ENCODE measurements at places on chromosomes 13 and 19.

DNA sequence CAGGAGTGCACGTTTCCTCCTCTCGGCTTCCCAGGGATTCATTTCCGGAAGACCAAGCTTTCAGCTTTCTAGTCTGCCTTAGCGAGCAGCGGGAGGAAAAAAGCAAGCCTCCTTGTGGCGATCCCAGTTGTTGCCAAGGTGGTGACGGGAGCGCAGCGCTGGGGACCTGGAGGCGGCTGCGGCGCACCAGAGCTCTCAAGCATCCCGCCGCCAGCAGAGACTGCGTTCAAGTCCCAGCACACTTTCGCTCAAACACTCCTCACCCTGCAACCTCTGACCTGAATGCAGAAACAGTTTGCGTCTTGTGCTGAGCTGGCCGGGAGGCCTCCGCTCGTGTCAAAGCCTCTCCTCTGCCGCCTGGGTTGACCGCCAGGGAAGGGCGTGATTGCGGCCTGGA, 4.9 kb downstream of the GSX1 start:
- no peak for DNase-seq

GRCh38 chr13:35953537-35954206, 177.5 kb downstream of the DCLK1 start:
- DNase-seq = no peak

- DNase-seq = no peak
These were observed 29.4 kb upstream of the ZNF492 start for GRCh38 chr19:22604571-22605274.

DNA sequence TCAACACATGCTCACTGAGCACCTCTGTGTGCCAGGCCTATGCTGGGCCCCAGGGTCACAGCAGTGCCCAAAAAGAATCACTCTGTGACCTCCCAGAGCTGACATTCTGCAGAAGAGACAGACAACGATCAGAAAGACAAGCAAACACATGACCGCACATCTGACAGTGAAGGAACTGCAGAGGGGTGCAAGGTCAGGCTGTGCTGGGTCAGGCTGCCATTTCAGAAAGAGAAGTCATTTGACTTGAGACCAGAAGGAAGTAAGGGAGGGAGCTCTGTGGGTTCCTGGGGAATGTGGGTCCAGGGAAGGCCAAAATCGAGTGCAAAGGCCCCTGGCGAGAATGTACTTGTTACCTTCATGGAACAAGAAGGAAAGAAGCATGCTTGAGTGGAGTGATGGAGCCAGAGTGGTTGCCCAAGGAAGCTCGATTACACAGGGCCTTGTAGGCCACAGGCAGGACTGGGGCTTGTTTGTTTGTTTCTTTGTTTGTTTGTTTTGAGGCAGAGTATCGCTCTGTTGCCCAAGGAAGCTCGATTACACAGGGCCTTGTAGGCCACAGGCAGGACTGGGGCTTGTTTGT, 11.4 kb upstream of the CD22 start:
- no peak for DNase-seq

DNA sequence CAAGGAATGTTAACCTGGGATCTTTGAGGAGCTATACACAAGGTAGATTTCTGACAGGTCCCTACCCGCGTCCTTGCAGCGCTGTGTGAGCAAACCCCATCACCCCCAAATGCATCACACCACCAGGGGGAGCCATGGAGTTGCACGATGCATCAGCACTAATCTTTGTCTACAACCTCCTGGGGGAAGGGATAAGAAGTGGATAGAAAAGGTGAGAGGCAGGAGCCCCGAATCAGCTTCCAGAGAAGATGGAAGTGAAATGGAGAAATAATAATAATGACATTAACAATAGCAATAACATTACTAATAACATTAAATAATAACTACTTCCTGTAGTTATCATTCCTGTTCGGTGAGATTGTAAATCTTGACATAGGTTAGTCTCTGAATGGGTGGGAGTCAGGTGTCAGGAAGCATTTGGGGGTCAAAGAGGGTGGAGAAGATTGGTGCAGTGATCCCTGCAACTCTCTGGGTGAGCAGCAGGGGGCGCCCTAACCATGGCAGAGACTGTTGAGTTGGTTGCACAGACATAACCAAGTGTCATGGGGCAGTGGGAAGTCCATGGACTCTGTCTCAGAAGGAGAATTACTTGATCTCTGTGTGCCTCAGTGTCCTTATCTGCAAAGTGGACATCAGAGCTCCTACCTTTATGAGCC, 16.5 kb downstream of the SIGLEC7 start:
- DNase-seq = peak; percentile 81

DNA sequence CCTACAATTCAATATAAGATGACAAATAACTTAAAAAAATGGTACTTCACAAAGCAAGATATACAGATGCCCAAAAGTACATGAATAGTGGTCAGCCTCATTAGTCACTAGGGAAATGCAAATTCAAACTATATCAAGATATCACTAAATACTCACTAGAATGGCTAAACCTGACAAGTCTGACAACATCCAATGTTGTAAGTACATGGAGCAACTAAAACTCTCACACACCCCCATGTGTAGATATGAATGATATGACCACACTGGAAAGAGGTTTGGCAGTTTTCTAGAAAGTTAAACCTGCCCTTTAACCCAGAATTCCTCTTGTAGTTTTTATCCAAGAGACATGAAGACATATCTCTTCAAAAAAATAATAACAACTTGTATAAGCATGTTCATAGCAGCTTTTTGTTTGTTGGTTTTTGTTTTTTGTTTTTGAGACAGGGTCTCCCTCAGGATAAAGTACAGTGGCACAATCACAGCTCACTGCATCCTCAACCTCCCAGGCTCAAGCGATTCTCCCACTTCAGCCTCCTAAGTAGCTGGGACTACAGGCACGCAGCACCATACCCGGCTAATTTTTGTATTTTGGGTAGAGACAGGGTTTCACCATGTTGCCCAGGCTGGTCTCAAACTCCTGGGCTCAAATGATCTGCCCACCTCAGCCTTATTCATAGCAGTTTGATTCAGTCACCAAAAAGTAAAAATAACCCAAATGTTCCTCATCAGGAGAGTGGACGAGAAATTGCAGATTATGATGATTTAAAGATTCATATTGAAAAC, 55.1 kb downstream of the RFX2 start:
- DNase-seq = no peak

DNA sequence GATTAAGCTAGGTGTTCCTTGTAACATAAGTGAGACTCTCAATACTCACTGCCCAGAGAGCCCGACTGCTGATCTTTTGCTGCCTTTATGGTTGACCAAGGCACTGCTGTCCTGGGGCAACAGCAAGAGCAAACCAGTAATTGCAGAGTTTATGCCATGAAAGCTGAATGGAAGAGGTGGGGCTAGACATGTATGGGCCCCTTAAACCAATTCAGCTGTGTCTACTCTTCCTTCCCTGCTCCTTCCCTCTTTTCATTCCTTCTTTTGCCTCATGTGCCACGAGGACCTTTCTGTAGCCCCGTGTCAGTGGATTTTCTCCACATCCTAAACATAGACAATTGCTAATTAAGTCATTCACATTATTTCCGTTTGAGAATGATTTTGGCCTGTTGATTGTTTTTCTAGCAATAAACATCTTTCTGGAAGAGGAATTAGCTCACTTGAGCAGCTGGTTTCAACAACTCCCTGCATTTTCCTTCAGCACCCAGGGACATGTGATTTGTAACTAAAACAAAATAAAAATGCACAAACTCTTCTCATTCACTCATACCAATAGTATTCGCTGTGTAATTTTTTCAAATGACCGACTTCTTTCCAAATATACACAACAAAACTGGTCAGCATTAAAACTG, 40.5 kb downstream of the RAP2A start:
- DNase-seq = no peak

DNA sequence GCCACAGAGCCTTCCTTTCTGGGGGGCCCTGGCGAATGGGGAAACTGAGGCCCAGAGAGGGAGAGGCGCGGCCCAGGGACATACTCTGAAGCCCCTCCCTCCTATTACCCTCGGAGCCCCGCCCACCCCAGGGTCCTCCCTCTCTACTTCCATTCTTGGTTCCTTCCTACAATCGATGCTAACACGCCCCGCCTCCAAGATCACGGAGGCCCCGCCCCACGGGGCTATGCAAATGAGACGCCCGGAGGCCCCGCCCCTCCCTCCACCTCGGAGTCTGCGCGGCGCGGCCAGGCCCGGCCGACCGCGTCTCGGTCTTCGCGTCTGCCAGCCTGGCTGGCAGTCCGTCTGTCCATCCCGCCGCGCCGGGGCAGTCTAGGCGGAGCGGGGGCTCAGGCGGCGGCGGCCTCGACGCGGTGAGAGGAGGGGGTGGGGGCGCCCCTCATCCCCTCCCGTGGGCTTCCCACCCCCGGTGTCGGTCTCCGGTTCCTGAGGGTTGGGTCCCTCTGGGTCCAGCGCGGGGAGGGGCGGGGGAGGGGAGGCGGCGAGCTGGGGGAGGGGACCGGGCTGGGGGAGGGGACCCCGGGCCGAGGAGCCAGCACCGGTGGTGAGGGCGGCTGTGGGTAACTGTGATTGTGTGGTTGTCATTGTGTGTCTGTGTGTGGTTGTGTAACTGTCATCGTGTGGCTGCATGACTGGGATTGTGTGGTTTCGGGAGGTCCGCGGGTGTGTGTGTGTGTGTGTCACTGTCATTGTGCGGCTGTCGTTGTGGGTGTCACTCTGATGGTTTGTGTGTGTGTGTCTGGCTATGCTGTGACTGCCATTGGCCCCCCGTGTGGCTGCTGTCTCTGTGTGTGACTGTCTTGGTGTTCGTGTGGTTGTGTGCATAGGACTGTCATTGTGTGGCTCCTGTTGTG, at the start of gene PLPPR2:
Gene PLPPR2 (plus strand): TSS at position 273 of the 914 bp plus-strand sequence. CDS start 2,242 bp downstream, outside the sequence.
- DNase-seq = peak; percentile 87

DNA sequence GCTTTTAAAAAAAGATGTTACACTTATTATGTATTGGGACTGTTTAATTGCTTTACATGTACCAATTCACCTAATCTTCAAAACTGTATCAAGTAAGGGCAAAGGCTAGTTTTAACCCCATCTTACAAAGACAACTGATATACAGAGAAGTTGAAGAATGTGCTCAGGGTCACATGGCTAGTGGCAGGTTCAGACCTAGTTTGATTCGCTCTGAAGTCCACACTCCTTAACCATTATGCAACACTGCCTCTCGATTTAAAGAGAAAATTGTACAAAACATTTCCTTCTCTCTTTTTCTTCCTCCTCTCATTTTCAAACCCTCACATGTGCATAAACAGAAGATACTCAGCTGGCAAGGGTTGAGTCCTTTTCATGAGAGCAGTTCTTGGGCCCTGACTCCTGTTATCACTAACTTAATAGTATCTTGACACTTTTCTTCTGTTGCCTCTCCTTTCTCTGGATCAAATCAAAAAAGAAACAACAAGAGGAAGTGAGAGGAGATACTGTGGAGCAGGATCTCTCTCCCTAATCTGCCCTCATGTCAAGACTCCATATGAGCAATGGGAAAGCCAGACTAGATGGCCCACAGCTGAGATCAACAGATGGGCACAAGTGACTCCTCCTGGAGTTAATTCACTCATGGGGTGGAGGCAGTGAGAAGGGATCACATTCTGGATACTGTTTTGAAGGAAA, 19.0 kb upstream of the N4BP2L1 start:
- no peak for DNase-seq

DNA sequence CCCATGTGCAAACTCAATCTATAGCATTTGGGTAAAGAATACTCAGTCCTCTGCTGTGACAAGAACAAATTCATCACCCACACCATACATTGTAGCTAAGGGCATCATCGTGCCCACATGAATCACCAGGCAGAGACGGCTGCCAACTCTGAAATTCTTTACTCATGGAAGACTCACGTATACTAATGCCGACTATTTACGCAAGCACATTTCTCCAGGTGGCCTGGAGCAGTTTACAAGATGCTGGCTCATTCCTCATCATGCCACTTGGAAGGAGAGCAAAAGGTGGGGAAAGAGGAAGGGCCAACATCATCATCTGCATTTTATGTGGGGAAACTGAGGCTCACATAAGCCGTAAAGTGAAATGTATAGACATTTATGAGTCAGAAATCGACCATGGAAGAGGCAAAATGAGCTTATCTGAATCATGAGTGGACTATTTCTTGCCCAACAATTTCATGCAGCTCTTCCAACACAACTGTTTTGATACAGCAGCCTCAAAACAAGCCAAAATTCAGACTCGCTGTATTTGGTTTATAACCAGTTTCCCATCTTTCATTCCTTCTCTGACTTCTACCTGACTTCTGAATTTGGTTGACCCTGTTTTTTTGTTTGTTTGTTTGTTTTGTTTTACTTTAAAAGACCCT, 213.9 kb upstream of the SERP2 start:
- no peak for DNase-seq

- no peak for DNase-seq
These were observed 1598.8 kb upstream of the MIR17HG start for GRCh38 chr13:89748716-89749115.

DNA sequence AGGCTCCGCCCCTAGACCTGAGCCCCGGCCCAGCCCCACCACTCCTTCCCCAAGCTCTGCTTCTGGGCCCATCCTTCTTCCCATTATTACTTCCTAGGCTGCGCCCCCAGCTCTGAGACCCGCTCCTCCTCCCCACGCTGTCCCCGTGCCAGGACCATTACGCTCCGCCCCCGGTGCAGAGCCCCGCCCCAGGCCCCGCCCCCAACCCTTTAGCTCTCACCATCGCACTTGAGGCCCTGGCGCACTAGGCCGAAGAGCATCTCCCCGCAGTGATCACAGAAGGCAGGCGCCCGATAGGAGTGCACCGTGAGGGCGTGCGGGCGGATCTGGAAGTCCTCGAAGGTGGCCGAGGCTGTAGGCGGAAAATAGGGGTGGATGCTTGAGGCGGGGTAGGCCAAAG, 6.2 kb downstream of the PRKD2 start:
- no peak for DNase-seq

- no peak for DNase-seq
These were observed 46.5 kb downstream of the ZNF823 start for GRCh38 chr19:11692127-11692790.

- DNase-seq = peak; percentile 70
These were observed at the start of gene GRIN3B for GRCh38 chr19:1000095-1000494. Gene GRIN3B (plus strand): TSS chr19:1000419. CDS start chr19:1000438, 19 bp downstream.

DNA sequence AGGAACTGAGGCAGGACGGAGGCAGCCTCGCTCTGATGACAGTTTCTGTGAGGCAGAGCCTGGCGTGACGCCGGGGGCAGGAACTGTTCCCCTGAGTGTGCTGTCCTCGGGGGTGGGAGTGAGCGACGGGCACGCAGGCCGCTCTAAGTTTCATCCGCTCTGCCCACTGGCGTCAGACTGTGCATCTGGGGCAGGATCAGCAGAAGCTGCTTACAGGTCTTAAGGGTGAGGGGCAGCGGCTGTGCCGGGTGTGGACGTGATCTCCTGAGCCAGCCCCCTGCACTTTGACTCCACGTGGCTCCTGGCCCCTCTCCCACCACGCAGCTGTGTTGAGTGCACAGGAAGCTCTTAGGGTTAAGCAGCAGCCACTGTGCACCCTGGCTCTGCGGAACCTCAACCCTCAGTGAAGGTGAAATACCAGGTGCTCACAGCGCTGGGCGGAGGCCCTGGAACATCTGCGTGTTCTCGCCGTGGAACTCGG, 1.5 kb downstream of the GRK1 start:
- no peak for DNase-seq
